ENCODE measurements at places on chromosomes 13 and 19.

GRCh38 chr13:29771247-29771646, 79.2 kb downstream of the UBL3 start:
- DNase-seq: no peak

GRCh38 chr13:108026680-108027410, 188.5 kb downstream of the LIG4 start:
- DNase-seq: no peak

GRCh38 chr19:12985049-12985776, 10.1 kb upstream of the NFIX start:
- DNase-seq: peak; percentile 94

DNA sequence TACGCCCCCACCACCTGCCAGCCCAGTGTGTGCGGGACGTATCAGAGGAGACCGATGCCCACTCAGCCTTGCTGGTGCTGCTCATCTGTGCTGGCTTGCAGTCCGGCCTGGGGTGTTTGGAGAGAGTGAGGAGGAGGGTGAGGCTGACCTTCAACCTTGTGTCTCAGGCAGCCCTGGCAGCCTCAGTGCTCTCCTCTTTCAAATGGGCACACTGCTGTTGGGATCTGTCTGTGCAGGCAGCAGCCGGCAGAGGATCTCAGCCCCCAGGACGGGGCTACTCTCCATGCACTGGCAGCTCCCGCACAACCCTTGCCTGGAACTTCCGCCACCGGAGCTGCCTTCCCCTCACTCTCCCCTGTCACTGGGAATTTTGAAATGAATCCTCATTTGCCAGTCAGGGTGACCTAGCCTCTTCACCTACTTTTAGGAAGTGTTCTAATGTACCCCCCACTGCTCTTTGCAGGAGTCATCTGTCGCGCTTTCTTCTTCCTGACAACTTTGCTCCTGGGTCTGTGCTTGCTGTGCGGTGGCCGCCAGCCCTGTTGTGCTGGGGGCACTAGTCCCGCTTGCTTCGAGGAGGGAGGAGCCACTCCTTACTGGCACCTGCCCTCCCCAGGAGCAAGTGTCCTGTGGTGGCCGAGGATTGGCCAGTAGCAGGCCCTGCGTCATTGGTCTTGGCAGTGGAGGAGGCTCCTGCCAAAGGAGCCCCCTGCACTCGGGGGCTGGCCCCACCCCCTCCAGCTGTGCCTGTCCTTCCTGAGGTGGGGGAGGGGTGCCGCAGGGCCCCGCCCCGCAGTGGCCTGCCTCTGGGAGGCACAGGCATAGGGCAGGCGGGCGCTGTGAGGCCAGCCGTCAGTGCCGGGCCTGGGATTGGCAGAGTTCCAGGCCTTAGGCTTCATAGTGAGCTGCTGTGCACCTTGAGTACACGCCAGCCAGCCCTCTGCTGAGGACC, 53.4 kb downstream of the TSSK6 start:
- DNase-seq: peak; percentile 76

- no peak for DNase-seq
Measured at GRCh38 chr19:10364644-10365043, 15.7 kb downstream of the TYK2 start.

DNA sequence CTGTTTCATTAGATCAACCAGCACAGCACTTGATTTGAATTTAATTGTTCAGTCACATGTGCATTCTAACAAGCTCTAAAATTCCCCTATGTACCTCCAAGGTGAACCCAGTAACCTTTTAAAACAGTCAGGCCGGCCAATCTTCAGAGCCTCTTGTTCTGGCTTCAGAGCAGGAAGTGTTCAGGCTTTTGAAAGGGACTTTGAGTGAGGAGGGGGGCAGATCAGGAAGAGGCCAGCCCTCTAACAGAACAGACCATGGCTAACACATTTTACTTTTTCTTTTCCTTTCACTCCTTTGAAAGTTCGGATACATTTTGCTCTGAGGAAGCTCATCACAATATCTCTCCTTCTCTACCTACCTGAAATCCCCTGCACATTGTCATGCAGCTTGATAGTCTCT, 390.3 kb downstream of the TBC1D4 start:
- no peak for DNase-seq

DNA sequence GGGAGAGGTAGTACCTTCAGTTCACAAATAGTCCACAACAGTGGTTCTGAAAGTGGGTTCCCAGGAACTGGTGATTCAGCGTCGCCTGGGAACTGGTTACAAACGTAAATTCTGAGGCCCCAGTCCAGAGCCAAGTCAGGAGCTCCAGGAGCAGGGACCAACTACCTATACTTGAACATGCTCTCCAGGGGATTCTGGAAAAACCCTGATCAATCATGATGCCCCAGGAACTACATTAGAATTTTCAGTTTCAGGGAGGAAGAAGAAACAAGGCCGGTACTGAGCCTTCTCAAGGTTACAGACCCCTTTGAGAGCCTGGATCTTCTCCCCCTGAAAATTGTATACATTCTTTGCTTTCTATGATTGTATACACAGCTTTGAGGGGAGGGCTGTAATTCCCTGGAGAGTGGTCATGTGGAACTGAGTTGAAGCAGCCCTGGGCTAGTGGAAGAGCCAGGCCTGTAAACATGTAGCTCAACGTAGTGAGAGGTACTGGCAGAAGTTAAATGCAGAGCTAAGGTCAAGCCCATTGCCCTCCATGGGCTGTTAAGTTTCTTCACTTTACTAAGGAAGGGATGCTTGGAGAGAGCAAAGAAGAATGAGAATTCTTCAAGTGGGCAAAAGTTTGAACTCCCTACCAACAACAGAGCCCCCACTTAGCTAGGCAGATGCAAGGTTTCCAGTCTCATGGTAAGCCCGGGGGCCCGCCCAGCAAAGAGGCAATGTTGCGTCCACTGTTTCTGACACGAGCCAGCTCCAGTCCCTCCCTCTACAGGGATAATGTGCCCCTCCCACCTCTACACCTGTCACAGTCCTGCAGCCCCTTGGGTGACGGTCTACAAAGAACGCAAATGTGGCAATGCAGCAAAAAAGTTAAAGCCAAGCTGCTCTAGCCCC, 17.0 kb downstream of the DOCK9 start:
- no peak for DNase-seq

GRCh38 chr13:83503424-83503823, 378.9 kb downstream of the SLITRK1 start:
- no peak for DNase-seq

DNA sequence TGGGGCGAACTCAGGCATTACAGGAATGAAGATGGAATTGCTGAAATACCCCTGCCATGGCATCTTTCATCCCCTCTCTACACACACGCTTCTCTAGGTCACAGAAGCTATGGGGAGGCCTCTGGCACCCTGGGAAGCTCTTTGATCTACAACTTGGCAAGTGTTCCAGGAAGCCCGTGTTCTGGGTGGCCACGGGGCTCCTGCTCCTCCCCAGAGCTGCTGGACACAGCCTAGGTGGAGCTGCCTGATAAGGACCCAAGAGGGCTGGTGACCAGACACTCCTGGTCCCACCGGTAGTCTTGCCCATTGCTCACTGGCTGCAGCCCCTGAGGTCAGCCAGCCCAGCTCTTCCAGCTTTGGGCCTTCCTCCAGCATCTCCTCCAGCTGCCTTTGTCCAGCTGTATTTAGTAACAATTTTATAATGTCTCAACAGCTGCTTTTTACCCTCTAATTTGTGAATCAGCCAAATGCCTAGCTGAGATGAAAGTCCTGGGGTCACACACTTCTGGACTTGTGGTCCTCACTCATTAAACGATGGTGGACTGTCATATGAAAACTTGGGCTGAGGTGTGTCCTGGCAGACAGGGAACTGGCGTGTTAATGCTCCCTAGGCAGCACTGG, 72.8 kb upstream of the SPATA13 start:
- DNase-seq: peak; percentile 66

- no peak for DNase-seq
Measured at GRCh38 chr19:52742516-52742915, 7.7 kb upstream of the ZNF611 start.

GRCh38 chr13:100338275-100338674, 249.4 kb downstream of the PCCA start:
- no peak for DNase-seq

- no peak for DNase-seq
Measured at GRCh38 chr19:49333418-49333805, 1.8 kb upstream of the CD37 start.

DNA sequence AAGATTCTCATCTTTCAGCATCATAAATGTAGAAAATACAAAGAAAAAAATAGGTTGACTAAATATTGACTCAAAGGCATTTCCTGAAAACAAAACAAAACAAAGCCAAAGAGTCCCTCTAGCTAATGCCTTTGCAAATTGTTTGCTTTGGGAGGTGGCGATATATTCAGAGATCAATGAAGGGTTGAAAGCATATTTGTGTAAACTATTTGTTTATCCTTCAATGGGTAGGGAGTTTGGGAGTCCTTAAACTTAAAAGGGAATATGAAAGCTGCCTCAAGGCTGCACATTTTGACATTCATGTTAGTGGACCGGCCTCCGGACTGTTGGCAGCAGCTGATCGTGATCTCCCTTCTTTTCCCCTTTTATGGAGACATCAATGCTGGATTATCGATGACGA, 257.5 kb downstream of the ITGBL1 start:
- DNase-seq: no peak

- peak; percentile 65 for DNase-seq
Measured at GRCh38 chr19:49889687-49890348, 6.9 kb downstream of the IL4I1 start.

DNA sequence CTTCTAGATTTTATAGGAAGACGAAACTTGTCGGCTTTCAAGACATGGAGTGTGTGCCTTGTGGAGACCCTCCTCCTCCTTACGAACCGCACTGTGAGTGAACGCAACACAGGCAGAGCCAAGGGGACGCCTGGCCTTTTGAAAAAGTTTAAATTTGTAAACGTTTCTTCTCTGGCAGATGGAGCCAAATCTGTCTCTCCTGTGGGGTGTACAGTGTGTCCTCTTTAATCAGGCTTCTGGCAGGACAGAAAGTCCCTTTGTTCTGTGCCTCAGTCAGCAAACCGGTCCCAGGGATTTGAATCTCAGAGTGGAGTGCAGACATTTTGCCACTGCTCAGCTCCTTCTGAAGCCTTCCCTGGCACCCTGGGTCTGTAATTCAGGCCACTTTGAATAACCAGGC, 56.5 kb downstream of the TNFRSF19 start:
- no peak for DNase-seq

GRCh38 chr13:100387416-100387815, 201.2 kb downstream of the GGACT start:
- DNase-seq: no peak

GRCh38 chr19:2869618-2870017, 2.5 kb downstream of the ZNF556 start:
- no peak for DNase-seq

DNA sequence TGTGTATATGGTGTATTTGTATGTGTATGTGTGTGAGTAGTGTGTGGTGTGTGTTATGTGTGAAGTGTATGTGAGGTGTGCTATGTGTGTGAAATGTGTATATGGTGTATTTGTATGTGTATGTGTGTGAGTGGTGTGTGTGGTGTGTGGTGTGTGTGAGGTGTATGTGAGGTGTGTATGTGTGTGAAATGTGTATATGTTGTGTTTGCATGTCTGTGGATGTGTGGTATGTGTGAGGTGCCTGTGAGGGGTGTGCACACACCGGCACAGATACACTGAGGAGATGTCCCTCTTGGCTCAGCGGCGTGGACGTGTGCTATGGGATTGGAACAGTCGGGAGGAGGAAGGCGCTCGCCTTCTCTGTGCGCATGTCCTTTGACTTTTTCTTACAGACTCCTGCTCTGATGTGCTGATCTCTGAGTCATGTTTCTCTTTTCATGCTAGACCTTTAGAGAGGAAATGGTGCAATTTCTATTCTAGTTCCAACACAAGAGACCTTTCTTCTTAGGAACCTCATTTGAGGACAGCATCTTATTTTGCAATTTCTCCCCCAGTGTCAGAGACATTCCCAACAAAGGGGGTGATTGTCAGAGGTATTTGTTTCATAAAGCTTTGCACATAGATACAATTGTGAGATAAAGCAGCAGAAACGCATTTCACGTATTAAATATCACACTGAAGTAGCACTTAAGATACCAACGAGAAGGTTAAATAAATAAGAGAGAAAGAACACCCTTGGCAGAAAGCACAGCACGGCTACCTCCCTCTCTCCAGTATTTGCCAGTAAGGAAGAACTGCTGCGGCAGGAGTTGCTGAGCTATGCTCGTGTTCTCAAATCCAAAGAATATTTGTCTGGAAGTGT, 11.3 kb upstream of the TNFRSF19 start:
- DNase-seq: no peak

- no peak for DNase-seq
Measured at GRCh38 chr13:41541142-41541938, 84.0 kb downstream of the RGCC start.

GRCh38 chr19:38143847-38144246, 80.2 kb downstream of the DPF1 start:
- DNase-seq: no peak

DNA sequence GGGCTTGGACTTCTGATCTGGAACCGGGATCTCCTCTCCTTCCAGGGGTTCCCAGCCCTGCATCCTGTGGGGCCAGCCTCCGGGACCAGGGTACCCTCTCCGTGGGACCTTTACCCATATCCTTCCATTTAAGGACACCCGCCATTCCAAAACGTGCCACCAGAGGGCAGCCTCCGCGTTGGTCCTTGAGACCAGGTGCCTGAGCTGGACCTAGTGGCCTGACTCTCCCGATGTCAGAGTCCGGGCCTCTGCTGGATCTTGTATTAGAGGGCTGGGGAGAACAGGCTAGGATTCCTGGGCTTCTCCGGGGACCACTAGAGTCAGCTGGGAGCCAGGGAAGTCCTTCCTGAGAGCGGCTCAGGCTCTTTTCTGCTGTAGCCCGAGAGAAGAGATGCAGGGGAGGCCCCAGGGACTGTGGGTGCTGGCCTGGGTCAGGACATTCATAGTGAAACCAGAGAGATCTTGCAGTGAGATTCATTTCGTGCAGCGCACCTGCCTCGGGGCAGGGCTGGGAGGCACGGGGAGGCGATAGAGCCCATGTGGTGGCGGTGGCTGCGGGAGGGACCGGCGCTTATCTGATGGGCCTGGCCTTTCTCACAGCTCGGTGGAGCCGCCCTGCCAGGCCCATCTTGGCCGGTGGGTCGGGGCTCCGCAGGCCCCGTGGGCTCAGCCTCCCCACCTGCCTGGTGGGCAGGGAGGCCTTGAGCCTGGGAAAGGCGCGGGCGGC, 9.8 kb upstream of the SLC7A10 start:
- peak; percentile 66 for DNase-seq

GRCh38 chr13:91148098-91148497, 199.4 kb upstream of the MIR17HG start:
- DNase-seq: no peak

GRCh38 chr19:54518844-54519243, 16.2 kb downstream of the LAIR2 start:
- no peak for DNase-seq

DNA sequence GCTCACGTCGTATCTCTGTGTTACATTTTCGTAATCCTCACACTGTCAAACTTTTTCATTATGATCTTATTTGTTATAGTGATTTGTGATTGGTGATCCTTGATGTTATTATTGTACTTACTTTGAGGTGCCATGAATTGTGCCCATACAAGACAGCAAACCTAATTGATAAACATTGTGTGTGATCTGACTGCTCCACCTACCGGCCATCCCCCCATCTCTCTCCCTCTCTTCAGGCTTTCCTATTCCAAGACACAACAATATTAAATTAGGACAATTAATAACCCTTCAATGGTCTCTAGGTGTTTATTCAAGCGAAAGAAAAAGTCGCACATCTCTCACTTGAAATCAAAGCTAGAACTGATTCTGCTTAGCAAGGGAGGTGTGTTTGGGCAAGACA, 349.3 kb downstream of the RBM26 start:
- DNase-seq: no peak

GRCh38 chr19:30722186-30722585, 350.0 kb downstream of the ZNF536 start:
- DNase-seq: no peak
